Stimulated activated CD8-positive, alpha-beta memory T cell treated with anti-CD3 and anti-CD28 coated beads, Interleukin-7, amount 100 ng/mL, for 1 hour (primary cell): ENCODE measurements at places on chromosomes 6 and 20.

- DNase-seq = no peak
Observed at GRCh38 chr20:48215536-48215935, 430.3 kb upstream of the SULF2 start.

DNA sequence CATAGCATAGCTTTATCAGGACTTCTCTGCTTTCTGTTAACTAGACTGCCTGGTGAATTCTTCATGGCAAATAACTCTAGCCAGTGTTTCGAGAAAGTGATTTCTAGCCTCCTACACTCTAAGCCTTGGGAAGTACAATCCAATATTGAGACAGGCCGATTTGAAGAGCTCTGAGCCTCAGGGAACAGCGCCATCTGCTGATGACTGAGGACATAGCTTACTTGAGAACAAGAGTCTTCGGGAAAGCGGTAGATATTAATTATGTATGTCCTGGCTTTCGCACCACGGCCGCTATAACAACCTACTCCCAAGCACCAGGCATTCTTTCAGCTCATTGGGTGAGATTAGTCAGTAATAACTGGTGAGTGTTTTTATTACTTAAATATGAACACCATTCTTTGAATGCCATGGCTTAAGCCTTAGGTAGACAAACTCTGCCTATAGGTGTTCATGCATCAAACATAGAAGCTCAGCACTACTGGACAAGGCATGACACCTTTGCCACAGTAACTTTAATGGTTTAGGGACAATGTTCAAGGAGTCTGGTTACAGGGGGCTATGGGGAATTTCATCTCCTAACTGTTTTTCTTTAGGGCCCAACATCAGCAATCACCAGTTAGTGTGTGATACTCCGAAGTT is 518.6 kb downstream of the BMP2 start:
- DNase-seq = no peak

DNA sequence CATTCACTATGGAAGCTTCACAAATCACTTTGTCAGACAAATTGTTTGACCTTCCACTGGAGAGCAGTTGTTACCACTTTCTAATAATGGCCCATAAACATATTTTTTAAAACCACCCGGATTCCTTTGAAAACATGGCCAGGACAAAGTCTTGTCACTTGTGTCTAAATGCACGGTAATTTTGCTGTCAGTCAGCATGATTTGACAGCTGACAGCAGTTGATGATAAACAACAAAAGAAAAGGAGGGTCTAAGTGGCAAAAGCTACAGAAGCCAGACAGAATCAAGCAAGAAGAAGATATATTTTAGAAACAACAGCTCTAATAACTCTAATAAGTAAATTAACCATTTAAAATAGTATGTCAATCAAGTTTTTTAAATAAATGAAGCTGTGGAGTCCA is 27.7 kb upstream of the CARMIL1 start:
- DNase-seq = no peak

GRCh38 chr6:91879386-91879995 is 1292.6 kb upstream of the MAP3K7 start:
- DNase-seq = no peak

- no peak for DNase-seq
Observed at GRCh38 chr6:155263373-155264063, at the start of gene CLDN20. Gene CLDN20, plus strand, starts transcription at chr6:155264013. Its CDS starts 11,707 bp downstream, at chr6:155275720.

DNA sequence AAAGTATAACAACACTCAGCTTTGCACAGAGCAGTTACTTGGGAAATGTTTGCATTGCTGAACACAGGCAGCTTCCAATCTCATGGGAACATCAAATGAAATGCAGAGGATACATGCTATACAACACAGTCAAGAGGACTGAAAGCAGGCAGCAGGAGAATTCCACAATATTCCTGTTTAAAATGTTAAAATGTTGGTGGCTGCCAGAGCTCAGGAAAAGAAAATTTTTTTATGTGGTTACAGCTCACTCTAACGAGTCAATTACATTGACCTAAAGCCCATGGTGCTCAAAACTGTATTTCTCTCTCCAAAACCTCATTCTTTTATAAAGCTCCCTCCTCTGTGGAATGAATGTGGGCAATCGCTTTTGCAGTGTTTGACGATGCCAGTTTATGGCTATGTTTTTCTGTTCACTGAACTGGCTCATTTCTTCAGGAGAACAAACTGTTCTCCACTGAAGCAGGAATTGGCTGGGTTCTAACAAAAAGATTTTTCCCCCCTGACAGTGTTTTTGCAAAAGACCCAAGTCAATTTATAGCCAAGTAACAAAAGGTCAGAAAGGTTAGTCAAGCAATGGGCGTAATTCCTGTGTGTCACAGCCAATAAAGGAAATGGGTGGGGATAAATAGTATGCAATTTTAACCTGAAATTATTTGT is 69.0 kb downstream of the ZHX3 start:
- DNase-seq = no peak

DNA sequence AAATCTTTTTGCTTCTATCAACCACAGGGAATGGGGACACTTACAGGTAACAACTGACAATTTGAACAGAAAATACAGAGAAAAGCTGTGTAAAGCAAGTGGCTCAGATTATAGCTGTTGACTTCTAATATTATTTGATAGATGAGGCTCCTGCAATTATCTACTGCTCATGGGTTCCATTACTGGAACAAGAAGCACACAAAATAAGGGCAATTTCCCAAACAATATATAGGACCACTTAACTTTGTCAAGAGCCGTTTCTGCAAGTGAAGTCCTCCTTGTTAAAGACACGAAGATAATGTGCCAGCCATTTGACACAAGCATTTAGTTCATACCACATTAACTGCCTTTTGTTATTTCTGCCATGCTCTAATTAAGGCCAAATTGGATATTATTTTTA is 315.5 kb upstream of the ARID1B start:
- no peak for DNase-seq

DNA sequence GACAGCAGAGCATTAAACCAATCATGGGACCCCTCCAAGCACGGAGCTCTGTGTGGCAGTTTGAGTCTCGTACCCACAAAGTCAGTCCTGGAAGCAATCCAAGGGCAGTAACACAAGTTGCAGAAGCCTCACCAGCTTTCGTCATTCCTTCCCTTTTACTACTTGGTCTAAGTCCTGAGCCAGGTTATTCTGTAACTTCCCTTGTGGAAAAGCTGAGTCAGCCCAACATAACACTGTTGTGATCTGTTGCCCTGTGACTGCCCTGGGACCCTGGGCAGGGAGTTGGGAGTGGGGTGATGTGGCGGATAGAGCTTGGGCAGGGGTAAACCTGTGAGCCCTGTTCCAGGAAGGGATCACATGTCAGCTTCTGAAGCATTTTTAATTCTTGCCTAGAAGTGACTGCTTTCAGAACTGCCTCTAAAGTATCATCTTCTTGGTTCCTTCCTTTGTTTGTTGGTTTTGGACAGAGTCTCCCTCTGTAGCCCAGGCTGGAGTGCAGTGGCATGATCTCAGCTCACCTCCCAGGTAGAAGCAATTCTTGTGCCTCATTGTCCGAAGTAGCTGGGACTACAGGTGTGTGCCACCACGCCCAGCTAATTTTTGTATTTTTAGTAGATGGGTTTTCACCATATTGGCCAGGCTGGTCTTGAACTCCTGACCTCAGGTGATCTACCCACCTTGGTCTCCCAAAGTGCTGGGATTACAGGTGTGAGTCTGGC is 183.7 kb upstream of the JAG1 start:
- DNase-seq = no peak

- no peak for DNase-seq
Observed at GRCh38 chr6:50337532-50338122, 287.9 kb upstream of the DEFB112 start.

GRCh38 chr6:52356017-52356416 is 5.9 kb upstream of the PAQR8 start:
- no peak for DNase-seq

DNA sequence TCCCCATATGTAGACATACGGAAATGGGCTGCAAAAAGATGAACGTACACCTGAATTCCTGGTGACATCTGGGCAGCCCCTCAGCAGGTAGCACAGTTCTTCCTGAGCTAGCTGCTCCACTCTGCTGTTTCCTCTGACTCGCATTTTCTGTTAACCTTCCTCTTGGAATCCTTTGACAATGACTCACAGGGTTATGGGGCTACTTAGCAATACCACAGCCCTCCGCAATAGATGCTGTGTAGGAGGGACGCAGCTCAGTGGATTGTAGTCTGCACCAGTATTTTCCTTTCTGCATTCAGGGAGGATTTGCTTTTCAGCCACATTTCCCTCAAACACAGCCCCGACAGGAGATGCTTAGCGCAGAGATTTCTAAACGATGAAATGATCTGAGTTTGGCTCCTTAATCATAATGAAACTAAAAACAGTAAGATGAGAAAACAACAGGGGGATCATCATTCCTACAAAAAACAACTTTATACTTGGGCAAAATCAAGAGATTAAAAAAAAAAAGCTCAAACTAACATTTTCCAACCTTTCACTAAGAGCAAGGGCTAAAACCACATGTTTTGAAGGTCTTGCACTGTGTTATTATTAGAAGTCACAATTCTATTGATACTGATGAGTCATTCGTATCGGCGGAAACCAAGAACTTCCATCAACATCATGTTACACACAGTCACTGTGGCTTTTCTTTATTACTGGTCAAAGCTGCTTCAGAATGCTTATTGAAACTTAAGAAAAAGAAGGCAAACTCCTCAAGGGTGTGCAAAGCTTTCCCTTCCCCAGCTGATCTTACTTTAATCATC is 12.2 kb downstream of the BACH2 start:
- DNase-seq = no peak

DNA sequence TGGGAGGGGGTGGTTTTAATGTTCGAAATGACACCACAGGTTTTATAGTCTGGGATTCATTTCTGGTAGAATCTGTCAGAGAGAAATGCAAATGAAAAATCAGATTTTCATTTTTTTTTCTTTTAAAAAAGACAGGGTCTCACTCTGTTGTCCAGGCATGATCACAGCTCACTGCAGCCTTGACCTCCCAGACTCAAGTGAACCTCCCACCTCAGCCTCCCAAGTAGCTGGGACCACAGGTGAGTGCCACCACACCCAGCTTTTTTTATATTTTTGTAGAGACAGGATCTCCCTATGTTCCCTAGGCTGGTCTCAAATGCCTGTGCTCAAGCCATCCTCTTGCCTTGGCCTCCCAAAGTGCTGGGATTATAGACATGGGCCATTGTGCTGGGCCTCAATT is 2.4 kb upstream of the ADNP start:
- no peak for DNase-seq

- DNase-seq = no peak
Observed at GRCh38 chr20:46995561-46996142, 101.0 kb downstream of the EYA2 start.

DNA sequence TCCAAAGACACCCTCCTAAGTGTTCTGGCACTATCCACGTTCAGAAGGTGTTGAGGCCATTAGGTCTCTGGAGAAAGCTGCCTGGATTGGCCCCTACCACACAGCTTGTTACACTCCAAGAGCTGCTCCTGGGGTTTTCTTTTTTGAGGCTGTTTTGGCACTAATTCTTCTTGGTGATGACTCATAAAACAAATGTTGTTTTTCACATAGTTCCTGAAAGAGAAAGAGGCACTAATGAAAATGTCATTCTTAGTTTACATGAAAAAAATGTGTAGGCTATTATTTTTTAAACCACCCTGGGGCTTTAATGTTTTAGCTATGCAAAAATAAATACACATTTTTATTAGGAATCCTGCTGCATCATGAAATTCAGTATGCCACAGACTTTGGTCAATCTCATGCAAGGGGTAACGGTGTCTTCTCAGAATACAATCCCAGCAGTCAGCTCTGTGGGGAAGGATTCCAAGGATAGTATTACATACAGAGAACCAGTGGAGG is 38.1 kb downstream of the TBPL1 start:
- DNase-seq = no peak

DNA sequence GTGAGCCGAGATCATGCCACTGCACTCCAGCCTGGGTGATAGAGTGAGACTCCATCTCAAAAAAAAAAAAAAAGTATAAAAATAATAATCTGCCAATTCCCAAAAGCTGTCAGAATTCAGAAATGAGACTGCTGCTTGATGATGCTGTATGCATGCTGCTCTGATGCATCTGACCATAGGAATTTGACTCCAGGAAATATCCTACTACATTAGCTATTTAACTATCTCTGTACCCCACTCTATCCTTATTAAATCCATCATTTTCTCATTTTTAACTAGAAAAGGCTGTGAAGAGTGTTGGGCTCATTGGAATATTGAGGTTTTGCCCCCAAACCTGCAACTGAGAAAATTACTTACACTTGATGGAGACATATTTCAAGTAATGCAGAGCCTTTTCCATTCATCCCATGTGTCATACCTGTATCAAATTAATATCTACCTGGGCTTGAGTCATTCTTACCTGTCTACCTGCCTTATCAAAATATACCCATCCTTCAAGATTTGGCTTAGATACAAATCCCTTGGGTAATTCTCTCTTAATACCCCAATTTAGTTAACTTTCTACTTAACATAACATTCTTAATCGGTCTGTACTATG is 135.2 kb upstream of the PREP start:
- no peak for DNase-seq

GRCh38 chr20:38029453-38029852 is 3.8 kb downstream of the TTI1 start:
- no peak for DNase-seq

- DNase-seq = no peak
Observed at GRCh38 chr6:7262746-7263518, 50.1 kb downstream of the SSR1 start.
